Stimulated activated CD8-positive, alpha-beta memory T cell treated with anti-CD3 and anti-CD28 coated beads, Interleukin-2, amount 100 ng/mL, for 48 hours (primary cell): ENCODE measurements at places on chromosomes 16 and 17.
A peak's percentile ranks its signal among the peaks of the same experiment; 100 is the strongest.

DNA sequence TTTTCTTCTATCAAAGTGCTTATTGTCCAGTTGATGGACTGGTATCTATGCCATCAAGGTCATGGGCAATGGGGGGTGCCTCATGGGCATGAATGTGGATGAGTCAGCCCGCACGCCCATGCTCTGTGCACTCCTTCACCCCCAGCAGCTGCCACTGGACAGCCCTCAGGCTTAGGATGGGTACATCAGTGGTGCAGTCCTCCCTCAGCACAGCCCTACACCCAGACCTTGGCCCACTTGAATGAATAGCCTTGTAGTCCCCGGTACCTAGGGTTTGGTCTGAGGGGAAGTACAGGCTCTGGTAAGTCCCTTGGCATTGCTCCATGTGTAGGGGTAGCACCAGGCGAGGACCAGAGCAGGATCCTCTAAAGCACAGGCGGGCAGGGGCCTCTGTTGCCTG, 10.4 kb upstream of the GNA13 start:
- DNase-seq, result no peak

DNA sequence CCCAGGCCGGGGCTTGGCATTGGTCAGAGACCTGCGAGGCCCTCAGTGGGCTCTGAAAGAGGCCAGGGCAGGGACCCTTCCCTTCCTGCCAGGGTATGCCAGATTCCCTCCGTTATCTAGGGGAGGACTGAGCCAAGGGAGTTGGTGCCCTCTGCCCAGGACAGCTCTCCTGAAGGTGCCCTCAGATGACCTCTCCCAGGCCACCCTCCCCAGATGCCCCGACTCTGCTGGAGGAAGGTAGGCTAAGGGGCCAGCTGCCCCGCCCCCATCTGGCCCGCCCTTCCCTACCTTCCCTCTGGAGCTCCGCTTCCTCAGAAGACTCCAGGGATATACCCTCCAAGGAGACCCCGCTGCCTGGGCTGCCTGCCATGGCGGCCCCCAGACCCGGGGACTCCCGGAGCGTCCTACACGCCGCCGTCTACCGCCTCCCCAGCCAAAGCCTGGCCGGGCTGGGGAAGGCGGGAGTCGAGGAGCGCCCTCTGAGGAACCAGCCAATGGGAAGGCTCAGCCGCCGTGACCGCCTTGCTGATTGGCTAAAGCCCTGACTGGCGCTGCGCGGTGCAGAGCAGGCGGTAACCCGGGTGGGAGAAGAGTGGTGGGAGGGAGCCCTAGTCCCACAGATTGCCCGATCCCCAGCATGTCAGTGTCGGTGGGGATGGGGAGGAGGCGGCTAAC, 7.0 kb downstream of the MPP2 start:
- peak; percentile 80 for DNase-seq

GRCh38 chr16:734208-734980, 6.4 kb downstream of the CIAO3 start:
- DNase-seq, result no peak

DNA sequence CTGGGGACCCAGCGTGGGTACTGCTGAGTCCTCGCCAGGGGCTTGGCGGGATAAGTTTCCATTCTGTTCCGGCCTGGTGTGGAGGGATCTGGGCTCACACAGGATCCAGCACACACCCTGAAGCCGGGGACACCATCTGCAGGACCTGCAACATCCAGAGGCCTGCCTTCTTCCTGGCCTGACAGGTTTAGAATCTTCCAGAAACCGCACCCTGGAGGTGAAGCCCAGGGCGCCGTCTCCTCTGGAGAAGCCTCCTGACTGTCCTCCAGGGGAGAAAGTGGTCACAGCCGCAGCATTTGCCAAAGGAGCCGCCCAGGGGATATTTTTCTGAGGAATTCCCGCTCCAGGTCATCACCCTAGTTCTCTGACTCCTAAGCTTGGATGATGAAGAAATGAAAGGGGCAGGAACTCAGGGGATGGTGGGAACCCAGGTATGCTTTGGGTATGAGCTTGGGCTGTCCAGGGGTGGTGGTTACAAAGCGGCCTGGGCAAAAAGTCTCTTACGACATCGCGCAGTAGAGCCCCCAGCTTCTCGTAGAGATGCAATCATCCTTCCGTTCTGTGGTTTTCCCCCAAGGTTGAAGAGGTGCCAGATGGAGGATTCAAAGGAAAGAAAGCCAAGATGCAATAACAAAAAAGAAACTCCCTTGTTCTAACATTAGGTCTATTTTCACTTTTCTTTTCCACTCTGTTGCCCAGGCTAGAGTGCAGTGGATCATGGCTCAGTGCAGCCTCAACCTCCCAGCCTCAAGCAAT, 9.1 kb upstream of the CRISPLD2 start:
- no peak for DNase-seq

- DNase-seq, result no peak
Observed at GRCh38 chr16:27461483-27462171, 59.7 kb downstream of the IL21R start.

- DNase-seq, result no peak
Observed at GRCh38 chr16:53711390-53711789, 7.4 kb downstream of the FTO start.

- no peak for DNase-seq
Observed at GRCh38 chr16:29992344-29992967, 3.0 kb downstream of the HIRIP3 start.

DNA sequence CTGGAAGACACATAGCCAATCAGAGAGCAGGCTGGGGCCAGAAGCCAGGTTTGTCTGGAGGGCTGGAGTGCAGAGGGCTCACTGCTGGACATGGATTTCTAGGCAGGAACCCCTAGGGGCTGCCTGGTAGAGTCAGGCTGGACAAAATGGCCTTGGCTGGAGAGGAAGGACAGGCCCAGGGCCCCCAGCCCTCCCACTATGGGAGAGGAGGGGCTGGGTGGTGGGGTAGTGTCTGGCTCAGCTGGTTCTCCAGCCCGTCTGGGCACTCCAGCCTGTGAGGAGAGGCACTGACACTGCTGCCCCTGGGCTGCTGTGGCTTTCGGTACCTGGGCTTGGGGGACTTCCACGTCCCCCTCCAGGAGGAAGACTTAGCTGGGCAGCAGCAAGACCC, 21.7 kb upstream of the DOK4 start:
- no peak for DNase-seq

DNA sequence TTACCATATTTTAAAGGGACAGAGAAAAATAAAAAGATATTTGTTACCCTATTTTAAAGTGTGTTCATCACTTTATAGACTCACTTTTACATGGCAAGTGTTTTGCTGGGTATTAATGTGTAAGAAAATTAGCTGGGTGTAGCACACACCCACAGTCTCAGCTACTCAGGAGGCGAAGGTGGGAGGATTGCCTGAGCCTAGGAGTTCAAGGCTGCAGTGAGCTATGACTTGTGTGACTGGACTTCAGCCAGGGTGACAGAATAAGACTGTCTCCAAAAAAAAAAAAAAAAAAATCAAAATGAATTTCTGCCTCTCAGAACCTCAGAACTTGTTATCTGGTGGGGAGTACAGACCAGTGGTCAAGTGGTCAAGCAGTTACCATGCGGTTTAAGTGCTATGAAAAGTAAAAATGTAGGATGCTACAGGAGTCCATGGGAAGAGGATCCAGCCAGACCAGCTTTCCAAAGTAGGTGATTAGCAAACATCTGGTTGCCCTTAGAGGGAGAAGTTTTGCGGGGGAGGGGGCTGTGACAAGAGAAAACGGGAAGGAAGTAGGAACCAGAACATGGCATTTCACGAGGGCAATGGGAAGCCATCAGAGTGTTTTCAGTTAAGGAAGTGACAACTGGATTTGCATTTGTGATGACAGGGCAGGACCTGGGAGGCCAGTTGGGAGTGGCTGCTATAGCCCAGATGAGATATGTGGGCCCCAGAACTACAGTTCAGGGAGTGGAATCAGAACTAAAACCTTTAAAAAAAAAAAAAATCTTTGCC, 13.9 kb downstream of the CNEP1R1 start:
- DNase-seq, result no peak

DNA sequence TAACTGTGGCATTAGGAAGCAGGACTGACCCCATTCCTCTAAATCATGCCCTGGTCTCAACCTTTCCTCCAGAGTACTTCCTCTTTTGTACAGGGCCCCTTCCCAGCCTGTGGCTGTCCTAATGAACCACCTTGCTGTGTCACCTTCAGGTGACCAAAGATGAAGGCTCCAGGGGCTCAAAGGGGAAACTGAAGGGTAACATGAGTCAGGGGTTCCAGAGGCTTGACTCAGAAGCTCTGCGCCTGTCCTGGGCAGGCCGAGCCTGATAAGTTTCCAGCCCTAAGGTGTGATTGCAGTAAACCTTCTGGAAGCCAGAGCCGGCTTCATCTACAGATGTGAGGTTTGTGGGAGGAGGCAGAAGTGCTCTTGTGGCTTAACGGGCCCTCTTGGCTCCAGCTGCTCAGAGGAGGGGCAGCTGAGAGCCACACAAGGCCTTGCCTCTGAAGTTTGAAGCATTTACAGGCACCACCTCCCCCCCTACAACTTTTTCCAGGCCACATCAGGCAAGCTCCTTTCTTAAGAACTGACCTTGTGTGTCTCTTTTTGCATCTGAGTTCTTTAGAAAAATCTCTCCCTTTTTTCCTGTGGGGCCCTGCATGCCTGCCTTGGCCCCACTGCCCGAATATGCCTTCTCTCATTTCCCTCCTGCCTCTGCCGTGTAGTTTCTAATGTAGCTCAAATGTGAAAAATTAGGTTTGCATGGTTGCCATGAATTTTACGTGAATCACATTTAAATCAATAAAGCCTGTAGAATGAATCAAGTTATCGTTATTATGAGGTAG, 149.9 kb downstream of the CLEC16A start:
- peak; percentile 65 for DNase-seq

DNA sequence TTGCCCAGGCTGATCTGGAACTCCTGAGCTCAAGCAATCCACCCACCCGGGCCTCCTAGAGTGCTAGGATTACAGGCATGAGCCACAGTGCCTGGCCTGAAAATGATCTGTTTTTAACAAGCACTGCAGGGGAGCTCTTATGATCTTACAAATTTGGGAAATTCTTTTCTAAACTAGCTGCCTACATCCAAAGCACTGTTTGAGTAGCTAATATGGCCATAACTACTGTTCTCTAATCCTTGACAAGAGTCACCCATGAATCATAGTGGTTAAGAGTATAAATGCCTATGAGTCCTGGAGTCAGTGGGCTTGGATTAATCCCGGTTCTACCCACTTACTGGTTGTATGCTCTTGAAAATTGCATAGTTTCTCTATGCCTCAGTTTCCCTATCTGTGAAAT, 1.4 kb upstream of the CPPED1 start:
- no peak for DNase-seq

- DNase-seq, result no peak
Observed at GRCh38 chr17:37682007-37682406, 38.8 kb upstream of the DDX52 start.

DNA sequence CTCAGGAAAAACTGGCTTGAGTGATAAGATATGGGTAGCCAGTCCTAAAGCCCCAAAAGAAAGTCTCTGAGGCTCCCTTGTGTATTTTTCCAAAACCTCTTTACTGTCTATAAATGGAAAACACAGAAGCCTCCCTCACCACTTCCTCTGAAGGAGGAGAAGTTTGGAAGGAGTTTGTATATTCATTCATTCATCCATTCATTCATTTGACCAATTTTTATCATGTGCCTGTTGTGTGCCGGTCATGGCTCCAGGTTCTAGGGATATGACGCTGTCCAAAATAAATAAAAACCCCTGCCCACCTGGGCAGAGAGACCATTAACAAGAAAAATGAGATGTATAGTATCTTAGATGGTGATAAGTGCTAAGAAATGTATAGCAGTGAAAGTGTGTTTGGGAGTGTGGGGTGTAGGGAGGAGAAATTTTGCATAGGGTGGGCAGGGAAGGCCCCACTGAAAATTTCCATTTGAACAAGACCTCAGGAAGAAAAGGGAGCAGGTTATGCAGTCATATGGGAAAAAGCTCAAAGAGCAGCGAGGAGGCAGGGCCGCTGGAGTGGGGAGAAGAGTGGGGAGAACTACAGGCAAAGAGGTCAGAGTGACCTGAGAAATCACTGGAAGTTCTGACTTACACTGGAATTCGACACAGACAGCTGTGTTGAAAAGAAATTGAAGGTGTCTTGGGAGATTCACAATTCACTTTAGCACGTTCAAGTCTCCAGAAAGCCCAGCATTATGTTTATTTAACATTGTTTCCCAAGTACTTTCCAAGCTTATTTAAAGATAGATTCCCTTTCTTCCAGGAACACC, 6.1 kb upstream of the WIPI1 start:
- DNase-seq, result no peak

DNA sequence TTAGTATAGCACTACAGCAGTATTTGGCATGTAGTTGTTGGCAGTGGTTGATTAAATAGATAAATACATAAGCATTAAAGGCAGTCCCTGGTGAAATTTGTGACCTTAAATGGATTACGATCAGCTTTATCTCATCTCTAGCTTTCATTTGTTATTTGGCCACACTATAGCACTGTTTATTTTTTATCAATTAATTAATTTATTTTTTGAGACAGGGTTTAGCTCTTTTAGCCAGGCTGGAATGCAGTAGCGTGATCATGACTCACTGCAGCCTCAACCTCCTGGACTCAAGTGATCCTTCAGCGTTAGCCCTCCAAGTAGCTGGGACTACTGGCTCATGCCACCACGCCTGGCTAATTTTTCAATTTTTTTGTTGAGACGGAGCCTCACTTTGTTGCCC, 18.7 kb upstream of the ARHGAP17 start:
- no peak for DNase-seq

DNA sequence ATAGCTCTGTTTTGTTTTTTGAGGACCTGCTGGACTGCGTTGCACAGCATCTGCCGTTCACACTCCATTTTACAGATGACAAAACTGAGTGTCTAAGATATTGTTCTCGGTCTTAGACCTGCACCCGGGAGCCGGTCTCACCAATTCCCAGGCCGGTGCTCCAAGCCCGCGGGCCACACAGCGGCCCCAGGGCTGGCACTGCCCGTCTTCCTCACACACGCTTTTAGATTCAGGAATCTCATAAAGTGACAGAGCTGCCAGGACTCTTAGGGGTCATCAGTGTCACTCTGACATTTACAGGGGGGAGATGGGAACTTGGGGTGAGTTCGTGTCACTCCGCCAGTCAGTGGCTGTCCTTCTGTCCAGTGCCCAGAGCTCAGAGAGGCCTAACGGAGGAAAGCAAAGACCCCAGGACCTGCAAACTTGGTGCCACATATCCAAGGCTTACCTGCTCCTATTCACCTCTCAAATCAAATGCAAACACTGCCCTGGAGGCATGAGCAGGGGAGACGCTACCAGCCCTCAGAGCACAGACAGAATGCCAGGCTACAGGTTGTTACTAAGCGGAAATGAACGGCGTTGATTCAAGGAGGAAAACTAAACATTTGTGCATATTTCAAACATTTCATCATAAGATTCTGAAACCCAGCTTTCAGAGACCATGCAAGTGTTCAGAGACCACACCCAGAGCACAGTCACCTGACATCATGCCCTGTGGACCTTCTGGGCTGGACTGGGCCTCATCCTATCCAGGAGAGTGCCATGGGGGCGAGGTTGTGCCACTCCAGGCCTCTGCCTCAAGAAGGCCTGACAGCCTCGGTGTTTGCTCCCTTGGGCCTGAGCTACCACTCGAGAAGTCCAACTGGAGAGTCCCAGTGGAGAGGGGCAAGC, 29.5 kb downstream of the TNFRSF13B start:
- DNase-seq, result no peak

DNA sequence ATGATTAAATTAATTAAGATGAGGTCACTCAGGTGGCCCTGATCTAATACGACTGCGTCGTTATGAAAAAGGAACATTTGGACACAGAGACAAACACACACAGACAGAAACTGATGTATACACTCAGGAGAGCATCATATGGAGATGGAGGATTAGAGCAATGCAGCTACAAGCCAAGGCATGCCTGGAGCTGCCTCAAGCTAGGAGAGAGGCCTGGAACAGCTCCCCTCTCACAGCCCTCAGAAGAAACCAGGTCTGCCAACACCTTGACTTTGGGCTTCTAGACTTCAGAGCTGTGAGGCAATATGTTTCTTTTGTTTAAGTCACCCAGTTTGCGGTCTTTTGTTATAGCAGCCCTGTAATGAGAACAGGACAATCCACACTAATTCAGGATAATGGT, 318.9 kb downstream of the HS3ST3B1 start:
- DNase-seq, result no peak
